NK-92 treated with Interleukin-12 subunit alpha and Interleukin-12 subunit beta, amount 100 ng/mL, for 24 hours (cell line): ENCODE measurements at places on chromosomes 11 and 22.
A peak's percentile ranks its signal among the peaks of the same experiment; 100 is the strongest.

- DNase-seq, result peak; percentile 64
These were observed 669 bp downstream of the CDC42EP2 start for GRCh38 chr11:65315204-65315865.

GRCh38 chr22:50219800-50220602 is 19.2 kb downstream of the SELENOO start:
- no peak for DNase-seq

DNA sequence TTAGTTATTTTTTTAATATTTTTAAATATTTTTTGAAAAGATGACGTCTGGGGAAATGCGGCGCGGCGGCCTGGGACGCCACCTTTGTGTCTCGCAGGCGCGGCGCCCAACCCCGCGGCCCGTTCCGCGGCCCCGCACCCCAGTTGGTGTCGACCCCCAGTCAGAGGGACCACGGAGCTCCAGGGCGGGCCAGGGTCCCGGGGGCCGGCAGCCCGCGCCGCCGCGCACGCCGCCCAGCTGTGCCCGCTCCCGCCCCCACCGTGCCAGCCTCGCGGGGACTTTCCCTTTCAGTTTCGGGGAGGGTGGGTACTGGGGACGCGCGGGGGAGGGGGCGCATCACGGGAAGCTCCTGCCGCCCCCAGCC is 1.6 kb downstream of the CCND1 start:
- DNase-seq, result no peak

- DNase-seq, result no peak
These were observed 414 bp downstream of the JOSD1 start for GRCh38 chr22:38700270-38700788.

GRCh38 chr22:30829901-30830550 is 135.4 kb downstream of the OSBP2 start:
- no peak for DNase-seq

GRCh38 chr11:28472904-28473303 is 364.7 kb downstream of the METTL15 start:
- no peak for DNase-seq

GRCh38 chr11:62908468-62909072 is 12.6 kb downstream of the CHRM1 start:
- DNase-seq, result no peak

DNA sequence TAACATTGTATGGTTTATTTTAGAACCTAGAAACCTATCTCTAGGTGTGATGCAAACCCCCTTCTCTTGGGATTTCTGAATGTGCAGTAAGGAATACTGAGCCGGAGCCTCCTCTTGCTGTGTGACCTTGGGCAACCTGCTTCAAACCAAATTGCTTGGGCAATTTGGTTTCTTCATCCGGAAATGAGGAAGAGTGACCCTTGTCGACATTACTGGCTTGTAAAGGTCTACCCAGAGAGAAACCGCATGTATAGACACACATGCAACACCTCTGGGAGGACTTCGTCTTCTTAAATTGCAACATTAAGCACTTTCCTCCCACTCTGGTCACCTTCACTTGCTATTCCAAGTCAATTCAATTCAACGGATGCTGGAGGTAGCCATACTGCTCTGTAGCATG is 19.6 kb upstream of the TP53I11 start:
- DNase-seq, result no peak
